WTC11 (cell line): ENCODE measurements at places on chromosomes 16 and 17.
A peak's percentile ranks its signal among the peaks of the same experiment; 100 is the strongest.

- DNase-seq, result no peak
These were observed 165.2 kb upstream of the CHMP6 start for GRCh38 chr17:80826346-80826954.

DNA sequence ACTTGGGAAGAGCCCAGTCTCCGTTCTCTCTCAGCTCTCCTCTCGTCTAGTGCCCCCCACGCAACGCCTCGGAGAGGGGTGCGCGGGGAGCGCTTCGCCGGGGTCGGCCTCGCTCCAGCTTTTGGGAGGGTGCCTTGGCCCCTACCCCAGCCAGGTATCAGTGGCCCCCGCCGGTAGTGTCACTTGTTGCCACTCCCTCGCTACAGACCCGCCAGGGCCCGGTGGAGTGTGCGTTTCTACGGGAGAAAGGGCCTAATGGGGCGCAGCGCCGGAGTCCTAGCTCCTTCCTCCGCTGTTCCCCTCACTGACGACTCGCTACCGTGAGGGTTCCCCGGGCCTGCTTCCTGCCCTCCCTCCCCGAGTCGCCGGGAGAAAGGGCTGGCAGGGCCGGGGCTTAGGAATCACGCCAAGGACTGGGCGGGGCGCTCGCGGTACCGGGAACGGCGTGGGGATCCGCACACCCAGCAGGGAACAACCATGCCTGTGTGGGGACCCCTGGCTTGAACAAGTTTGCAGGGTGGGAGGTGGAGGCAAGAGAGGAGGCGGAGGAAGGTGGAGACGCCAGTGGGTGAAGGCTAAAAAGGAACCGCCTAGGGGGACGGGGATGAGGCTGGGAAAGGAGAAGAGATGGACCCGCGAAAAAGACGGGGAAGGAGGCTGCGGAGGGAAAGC lies 997 bp upstream of the CDH11 start:
- peak; percentile 37 for DNase-seq

DNA sequence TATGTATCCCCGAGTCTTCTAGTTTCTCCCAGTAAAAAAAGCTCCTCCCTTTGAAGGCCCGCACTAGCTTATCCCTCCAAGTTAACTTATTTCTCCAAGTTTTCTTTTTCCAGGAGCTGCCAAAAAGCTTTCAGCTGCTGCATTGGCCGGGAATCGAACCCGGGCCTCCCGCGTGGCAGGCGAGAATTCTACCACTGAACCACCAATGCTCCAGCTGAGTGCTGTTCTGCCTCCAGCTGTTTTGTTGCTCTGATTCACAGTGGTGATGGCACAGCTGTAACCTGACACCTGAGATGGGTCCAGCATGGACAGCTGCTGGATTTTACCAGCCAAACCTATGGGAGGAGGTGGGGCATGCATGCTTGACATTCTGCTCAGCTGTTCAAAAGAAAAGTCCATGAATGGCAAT lies 22.1 kb downstream of the VAC14 start:
- peak; percentile 90 for DNase-seq

GRCh38 chr17:80861892-80862291 lies 129.7 kb upstream of the CHMP6 start:
- DNase-seq, result no peak

DNA sequence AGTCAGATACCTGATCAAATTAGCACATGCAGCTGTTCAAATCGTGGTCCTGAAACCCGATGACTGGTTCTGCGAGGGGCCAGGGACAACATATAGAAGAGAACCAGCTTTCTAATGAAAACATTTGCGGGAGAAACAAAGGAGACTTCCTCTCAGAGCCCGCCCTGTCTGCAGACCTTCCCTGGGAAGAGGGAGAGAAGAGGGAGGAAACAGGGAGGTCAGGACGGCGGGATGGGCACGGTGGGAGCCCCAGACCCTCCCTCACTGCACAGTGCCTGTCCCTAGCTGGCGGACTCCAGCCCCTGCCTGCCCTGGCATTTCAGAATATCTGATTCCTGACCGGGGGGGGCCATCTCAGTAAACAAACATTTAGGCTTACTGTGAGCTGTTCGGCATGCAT lies 317.3 kb downstream of the FOXL1 start:
- no peak for DNase-seq

DNA sequence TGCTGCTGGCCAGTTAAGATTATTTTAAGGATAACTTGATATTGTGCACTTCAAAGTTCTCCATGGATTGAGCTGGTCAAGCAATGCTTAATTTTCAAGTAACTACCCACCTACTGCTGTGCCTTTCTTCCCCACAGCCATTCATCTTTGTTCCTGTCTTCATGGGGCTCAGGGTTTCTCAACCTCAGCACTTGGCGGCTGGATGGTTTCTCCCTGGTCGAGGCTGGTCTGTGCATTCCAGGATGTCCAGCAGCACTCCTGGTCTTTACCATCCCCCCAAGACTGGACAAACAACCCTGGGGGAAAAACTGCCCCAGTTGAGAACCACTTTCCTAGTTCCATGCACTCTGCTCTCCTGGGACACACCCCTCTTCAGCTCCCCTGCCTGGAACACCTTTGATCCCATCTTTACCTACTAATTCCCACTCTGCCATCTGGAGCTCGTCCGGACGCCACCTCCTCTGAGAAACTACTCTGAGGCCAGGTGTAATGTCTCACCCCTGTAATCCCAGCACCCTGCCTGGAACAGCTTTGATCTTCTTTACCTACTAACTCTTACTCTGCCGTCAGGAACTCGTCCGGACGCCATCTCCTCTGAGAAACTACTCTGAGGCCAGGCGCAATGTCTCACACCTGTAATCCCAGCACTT lies 81.5 kb downstream of the NXN start:
- DNase-seq, result no peak

GRCh38 chr17:82867763-82868325 lies 28.0 kb upstream of the ZNF750 start:
- no peak for DNase-seq

GRCh38 chr16:55277536-55277935 lies 46.5 kb upstream of the IRX6 start:
- DNase-seq, result no peak

DNA sequence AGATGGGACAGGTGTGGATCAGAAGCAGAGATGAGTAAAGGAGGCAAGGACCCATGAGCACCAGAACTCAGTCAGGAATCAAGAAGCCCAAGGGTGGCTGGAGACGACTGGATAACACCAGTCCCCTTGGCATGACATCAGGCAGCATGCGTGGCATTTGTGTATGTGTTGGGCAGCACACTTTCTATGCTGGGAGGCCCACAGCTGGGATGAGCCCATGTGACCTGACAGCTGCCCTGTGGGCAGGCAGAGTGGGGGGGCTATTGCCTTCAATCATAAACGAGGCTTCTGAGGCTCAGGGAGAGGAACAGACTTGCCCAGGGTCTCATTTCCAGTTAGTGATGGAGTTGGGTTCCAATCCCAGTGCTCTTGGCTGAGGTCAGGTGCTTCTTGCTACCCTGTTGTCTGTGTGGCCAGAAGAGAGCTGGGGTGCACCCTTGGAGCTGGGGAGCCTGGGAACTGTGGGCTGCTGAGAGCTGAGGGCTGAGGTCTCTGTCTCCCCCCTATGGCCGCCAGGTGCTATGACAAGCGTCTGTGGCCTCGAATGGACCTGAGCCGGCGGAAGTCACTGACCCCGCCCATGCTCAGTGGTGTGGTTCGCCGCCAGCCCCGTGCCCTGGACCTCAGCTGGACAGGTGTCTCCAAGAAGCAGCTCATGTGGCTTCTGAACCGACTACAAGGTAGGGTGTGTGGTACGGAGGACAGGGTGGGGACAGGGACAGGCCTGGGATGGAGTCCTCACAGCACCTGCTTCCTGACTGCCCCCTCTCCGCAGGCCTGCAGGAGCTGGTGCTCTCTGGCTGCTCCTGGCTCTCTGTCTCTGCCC lies 7.1 kb upstream of the ORAI3 start:
- peak; percentile 82 for DNase-seq

DNA sequence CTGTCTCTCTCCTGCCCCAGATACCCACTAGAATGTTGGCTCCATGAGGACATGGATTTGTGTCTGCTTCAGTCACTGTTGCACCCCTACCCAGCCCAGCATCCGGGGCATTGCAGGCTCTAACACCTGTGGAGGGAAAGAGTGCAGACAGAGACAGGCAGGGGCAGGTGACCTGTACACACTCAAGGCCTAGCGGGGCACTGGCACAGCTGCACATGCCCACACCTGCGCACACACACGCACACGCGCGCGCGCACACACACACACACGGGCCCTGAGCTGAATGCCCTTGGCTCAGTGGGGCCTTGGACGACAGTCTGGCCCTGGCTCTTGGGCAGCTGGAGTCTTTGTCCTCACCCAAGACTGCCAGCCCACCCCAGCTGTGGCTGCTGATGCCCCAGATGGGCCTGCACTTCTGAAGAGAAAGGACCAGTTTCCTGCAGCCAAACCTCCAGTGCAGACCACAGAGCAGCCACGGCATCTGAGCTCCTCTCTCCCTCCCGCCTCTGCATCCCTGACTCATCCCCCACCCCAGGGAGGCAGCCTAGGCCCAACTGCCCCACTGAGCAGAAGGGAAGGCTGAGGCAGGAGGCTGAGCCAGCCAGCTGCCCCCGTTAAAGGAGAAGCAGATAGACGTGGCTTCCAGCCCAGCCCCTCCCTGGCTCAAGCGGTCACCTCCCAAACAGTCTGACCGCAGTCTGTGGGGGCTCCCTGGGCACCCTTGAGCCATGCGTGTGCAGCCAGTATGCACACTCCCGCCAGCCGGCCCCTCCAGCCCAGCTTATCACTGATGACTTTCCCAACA lies 12.3 kb upstream of the RAI1 start:
- no peak for DNase-seq

- no peak for DNase-seq
These were observed 4.7 kb upstream of the TGFB1I1 start for GRCh38 chr16:31467151-31467773.
